ENCODE measurements at places on chromosomes 12 and 14. TPM values are rescaled to one million over a fixed set of nuclear protein-coding genes. Genes with fewer than 3 reads are reported as not detected.

Gene HSPB8
- 16.3 TPM for total RNA-seq

Gene SSTR1
- 0.64 TPM for total RNA-seq

Gene TAS2R7
- total RNA-seq: not detected

Gene TGM1
- total RNA-seq: 0.05 TPM

Gene PTCSC3
- not detected for total RNA-seq

Gene TTC6
- not detected for total RNA-seq

Gene GPR84
- total RNA-seq: not detected

Gene IL22
- total RNA-seq: not detected

Gene IFI27
- total RNA-seq: 1,511 TPM

Gene KRT5
- total RNA-seq: not detected

Gene SIX1
- 8.0 TPM for total RNA-seq

Gene ADAM21
- total RNA-seq: 0.49 TPM

Gene DUSP16
- total RNA-seq: 11.1 TPM

- no peak for DNase-seq
Measured at GRCh38 chr12:81968421-81968820, 209.3 kb upstream of the PPFIA2 start.

DNA sequence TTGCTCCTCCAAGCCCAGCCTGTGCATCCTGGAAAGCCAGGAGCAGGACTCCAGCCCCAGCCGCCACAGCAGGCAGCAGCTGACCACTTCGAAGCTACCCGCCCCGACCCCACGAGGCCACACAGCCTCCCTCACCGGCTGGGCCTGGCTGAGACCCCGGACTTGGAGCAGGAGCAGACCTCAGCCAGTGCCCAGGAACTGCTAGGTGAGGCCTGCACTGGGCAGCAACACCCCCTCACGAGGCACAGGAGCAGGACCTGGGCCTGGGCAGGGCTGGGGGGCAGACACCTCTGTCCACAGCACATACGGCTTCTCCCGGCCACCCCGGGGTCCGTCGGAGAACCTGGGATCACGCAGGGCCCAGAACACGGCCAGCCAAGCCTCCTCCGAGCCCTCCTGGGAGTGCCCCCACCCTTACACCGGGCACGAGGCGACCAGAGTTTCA is 137.4 kb upstream of the C14orf180 start:
- DNase-seq: no peak

- no peak for DNase-seq
Measured at GRCh38 chr12:74983917-74984316, 225.7 kb downstream of the KCNC2 start.

DNA sequence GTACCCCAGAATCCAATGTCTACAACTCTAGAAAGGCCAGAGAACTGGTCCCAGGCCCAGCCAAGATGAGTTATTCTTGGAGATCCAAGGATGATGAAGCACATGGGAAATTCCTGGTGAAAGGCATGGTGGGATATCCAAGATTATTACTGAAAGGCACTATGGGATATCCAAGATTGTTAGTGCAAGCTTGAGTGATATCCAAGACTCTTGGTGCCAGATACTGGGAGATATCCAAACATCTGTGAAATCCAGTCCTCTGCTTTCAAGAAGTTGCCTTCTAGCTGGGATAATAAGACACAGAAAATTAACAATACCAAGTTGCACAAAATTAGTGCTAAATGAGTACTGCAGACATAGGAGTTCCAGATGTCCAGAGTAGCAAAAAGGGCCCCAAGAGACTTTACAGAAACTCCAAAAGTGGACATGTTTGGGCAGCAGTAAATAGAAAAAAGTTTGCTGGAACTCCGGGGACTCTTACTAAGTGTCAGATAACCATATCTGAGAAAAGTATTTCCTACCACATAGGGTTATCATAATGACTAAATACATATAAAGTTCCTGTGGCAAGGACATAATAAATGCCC is 34.6 kb downstream of the PHLDA1 start:
- DNase-seq: peak; percentile 27

- DNase-seq: no peak
Measured at GRCh38 chr12:113134071-113134470, 1.5 kb downstream of the RASAL1 start.

- no peak for DNase-seq
Measured at GRCh38 chr14:106277503-106277902, 751.1 kb downstream of the TMEM121 start.

DNA sequence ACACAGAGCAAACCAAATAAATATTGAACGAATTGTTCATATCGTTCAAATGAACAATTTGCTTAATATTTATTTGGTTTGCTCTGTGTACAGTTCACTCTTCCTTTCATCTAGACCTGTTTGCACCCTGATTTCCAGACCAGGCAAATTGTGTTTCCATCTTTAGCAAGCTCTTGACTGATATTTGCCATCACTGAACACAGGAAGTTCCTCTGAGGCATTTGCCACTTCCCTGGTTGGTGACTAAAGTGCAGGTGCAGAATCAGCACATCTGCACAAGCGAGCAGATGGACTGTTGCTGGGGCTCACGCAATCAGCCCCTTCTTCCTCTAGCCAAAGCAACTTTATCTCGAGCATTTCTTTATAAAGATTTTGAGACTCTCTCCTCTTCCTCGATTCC is 112.9 kb downstream of the DAAM1 start:
- DNase-seq: no peak

- DNase-seq: peak; percentile 40
Measured at GRCh38 chr14:31025367-31026076, at the start of gene AP4S1. TSS of gene AP4S1 (plus strand) at chr14:31025649. CDS start at chr14:31066197, 40,548 bp downstream.

- peak; percentile 54 for DNase-seq
Measured at GRCh38 chr14:53542732-53543131, 389.6 kb upstream of the DDHD1 start.

- peak; percentile 99 for DNase-seq
Measured at GRCh38 chr12:68497702-68498101, 113.0 kb upstream of the RAP1B start.

DNA sequence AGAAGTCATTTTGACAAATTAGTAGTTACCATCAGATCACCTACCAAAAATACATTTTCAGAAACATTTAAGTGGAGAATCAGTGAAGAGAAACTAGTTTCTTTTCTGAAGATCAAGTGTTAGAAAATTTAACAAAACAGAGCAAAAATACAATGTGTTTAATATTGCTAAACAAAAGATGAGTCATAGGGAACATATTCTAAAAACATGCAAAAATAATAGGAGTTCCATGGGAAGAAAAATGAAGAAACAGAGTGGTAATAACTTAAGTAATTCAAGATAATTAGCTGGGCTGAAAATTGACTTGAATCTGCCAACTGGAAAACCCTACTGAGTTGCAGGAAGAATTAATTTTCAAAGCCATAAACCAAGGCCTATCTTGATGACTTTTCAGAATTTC is 111.5 kb upstream of the KITLG start:
- no peak for DNase-seq

DNA sequence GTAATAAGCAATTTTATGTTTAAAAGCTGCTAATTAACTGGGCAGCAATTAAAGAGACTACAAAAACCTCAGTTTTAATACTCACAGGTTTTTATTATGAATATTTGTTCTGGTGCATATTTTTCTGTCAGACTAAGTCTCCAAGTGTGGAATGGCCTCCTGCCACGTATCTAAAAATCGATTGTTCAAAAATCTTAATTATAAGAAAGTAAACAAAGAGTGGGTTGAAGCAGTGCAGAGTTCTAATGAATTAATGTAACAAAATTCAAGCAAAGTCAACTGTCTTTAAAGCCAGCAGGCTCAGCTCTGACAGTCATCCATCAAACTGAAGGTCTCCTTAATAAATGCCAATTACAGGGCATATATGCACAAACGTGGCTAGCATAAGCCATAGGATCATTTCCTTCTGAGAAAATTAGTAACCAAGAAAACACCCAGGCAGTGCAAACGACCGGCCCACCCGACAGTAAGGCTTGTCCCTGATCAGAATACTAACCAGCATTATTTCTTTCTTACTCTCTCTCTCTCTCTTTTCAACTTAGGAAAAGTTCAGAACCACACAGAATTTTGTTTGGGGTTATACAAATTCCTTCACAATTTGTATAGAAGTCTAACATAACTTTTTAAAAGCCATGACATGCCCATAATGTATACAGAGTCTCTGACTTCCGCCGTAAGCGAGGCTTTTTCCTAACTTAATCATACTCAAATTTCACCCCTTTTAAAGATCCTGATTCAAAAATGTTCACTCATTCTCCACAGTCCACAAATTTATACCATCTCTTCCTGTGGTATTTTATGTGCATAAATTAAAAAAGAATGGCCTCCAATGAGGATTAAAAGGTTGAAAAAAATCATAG is 83.8 kb downstream of the SLC25A21 start:
- DNase-seq: no peak

DNA sequence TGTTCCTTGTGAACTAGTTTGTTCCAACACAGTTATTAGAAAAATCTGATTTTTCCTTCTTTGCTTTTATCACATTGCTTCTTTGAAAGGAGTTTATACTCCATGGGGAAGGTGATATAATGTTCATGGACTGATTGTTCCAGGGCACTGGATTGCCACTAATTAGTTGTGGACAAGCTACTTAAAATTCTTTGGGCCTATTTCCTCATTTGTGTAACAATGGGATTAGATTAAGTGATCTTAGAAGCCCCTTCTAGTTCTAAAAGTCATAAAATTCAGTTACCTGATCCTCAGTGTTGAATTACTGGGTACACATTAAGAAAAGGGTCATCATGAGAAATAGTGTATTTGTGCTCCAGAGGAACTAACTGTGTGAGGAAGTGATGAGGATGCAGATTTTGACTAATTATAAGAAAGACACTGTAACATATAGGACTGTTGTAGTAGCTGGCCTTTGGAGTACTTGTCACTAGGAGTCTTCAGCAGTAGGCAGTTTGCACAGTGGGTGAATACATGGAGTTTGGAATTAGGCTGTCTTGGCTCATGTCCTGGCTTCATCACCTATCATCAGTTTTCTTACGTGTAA is 82.2 kb downstream of the MIA2 start:
- no peak for DNase-seq

- DNase-seq: peak; percentile 3
Measured at GRCh38 chr14:78530078-78530477, 359.9 kb downstream of the NRXN3 start.

DNA sequence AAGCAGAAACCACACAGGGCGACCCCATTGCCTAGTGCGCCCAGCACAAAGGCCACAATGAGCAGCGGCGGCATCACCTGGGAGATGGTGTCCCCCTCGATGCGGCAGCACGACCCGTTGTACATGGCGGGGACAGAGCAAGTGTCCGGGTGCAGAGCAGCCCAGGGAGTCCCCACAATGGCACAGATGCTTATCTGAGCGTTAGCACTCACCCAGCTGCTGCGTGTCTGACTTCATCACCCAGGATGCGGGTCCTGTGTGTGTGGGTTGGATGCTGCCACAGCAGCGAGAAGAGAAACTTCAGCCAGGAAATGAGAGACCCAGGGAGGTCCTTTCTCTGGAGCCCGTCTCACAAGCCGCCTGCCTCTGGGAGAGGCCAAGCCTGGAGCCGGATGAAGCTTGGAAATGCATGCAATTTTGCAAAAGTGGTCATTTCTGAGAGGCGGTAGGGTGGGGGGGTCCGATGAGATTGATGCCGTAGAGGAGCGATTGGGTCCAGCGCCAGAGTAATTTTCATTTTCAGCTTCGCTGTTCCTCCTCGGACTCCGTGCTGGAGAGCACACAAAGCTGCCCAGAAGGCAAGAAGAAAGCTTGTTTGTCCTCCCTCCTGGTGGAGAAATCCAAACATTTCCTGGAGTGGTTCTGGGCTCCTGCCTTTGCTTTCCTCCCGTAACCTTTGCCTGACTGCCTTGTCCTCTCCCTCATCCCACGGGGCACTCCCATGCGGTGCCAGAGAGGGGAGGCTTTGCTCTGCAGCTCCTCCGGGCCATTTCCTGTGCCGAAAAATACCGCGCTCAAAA is at the start of gene HCAR1:
TSS of gene HCAR1 (minus strand) at position 630 of the 800 bp plus-strand sequence. CDS start at position 125, 505 bp downstream.
- DNase-seq: no peak

GRCh38 chr14:54639611-54640010 is 72.7 kb downstream of the SAMD4A start:
- DNase-seq: no peak

DNA sequence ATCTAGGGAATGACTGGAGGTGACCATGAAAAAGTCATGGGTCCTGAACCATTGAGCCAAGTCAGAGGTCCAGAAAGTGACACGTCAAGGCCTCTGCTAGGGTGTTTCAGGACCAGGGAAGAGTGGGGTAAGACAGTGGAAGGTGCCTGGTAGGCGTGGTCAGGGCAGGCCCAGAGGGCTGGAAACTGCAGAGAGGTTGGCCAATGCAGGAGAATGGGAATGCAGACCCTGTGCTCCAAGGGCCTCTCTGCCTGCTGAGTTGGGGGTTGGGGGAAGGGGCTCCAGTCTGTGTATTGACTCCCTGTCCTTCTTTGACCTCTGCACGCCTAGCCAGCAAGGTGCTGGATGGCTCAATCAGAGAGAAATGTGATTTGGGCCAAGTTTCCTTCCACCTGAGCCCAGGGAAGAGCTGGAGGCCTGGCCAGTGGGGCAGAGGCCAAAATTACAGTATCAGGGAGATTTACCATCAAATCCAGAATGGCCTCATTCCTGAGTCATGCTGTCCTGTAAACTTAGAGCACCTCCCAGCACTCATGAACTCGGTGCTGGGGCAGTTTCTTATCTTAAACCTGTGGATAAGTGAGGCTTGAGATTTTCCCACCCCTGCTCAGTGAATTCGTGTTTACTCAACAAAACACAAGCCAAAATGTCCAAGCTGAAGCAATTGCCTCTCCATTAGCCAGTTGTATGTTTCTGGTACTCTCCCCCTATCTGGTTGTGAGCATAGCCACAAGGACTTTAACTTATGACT is 24.4 kb downstream of the IRF2BPL start:
- DNase-seq: peak; percentile 72

Measured in M059J (cell line).